ENCODE measurements at places on chromosomes 4 and X.

DNA sequence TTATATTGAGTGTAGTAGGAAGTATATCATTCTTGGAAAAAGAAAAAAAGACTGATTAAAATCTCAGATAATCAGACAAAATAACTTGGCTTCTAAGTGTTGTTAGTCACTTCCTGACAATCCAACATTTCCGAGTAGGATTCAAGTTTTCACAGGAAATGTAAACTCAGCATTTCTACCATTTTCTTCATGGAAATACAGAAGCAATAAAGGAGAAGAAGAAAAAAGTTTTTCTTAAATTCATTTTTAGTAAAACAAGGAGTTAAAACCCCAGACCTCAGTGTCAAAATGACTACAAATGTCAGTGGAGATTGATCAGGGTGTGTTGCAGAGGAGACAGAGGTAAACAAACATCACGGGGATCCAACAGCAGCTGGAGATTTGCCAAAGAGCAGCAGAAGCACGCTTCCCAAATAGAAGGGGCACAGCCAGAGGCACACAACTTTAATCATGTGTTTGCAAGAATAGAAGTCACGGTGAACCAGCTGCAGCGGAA, 129.3 kb upstream of the FAM9B start:
- no peak for DNase-seq

DNA sequence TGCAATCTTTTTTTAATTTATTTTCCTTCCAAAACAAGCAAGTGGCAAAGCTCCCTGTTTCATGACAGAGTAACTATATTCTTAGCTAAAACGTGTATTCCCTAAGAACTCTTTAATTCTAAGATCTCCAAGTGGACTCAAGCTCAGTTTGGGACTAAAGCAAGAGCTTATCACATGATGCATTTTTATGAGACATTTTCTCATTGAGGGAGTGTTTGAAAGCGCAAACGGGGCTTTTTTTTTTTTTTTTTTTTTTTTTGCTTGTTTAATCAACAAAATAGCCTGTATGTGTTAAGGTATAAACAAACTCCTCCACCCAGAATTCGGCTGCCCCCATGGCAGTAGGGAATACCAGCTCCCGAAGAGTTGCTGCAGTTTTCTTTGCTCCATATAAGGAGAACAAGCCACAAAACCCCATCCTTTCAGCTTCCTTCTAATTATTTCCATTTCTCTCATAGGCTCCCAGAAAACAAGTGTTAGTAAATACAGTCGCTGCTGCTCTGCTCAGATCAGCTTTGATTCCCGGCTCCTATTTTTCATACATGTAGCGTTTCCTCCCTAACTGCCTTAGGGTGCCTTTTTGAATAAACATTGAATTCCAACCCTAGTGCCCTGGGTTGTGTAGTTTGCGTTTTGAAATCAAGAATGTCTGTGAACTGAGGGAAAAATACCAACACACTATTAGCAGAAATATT, 669 bp upstream of the PPARGC1A start:
- no peak for DNase-seq

DNA sequence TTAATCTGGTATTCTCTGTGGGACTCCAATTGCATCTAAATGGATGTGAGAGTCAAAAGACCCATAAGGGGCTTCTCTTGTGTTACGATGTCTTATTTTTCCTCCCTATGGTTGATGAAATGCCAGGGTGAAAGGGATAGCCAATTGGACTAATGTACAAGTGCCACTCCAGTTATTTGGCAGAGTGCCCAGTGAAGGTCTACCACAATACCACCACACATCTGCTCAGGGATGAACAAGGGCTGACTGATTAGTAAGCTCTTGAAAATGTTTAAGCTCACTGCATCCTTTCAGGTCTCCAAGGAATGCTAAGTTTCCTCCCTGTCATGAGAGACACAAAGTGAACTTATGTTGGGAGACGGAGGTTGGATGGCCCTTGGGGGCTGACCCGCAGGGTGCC, 57.8 kb downstream of the HEPH start:
- DNase-seq = no peak

- no peak for DNase-seq
Measured at GRCh38 chr4:40848940-40849339, 99.2 kb downstream of the NSUN7 start.

- DNase-seq = no peak
Measured at GRCh38 chr4:174156239-174156826, 127.1 kb downstream of the FBXO8 start.

DNA sequence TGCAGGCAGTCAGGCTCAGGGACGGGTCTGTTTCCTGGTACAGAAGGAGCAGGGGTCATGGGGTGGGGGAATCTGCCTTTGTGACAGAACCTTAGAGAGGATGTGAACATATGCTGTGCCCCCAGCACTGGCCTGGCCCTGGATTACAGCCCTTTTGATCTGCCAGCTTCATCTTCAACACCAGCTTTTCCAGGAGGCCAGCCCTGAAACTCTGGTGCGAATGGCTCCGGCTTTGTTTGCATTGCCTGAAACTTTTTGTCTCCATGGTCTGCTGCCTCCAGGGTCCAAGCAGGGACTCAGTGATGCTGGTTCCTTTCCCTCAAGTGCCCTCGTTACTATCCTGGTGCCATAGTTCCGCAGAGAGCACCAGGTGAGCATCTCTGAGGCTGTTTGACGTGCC, 2.1 kb downstream of the CNGA2 start:
- DNase-seq = no peak

DNA sequence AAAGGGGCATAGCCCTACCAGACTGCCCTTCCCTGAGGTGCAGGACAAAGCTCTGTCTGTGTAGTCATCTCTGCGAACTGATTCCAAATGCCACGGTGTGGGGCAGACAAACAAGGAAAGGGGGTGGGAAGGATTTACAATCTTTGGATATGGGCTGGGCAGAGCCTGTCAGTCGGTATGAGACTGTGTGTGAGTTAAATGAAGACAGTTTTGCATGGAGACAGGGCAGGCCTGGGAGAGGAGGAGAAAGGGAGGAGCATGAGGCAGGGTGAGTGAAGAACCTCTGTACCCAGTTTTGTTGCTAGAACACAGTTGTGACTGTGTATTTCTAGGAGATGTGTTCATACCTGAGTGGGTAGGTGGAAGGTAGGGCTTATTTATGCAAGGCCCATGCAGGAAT, 59.4 kb upstream of the MSN start:
- peak; percentile 41 for DNase-seq

DNA sequence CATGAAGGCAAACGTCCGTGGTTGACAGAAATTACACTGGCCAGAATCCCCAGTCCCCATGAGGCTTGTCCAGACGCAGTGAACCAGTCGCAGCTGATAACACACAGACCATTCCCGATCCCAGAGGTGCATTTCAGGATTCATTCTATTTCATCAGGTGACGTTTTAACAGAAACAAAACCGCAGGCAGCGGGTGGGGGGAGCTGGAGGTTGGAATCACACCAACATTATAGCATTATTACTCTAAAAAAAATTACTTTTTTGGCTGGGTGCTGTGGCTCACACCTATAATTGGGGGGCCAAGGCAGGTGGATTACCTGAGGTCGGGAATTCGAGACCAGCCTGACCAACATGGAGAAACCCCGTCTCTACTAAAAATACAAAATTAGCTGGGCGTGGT, 25.2 kb downstream of the NOP14 start:
- DNase-seq = no peak

DNA sequence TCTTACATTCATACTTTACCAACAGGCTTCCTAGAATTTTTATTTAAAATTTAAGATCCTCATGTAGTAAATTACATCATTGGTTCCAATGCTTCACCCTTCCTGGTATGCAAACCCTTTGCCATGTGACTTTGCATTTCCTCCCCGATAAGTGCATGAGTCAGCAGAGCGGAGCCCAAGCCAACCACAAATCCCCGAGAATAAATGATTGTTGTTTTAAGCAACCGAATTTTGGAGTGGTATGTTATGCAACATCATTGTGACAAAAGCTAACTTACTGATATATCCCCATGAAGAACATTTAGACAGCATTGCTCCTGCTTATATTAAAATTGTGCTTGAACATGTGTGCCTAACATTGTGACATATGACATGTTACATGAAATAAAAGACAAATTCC, 199.4 kb upstream of the DDX53 start:
- DNase-seq = no peak

GRCh38 chr4:112818594-112818965, 181.6 kb downstream of the LARP7 start:
- peak; percentile 60 for DNase-seq

GRCh38 chr4:156295676-156296195, 342.1 kb upstream of the CTSO start:
- no peak for DNase-seq

GRCh38 chrX:72395237-72395636, 89.5 kb upstream of the CITED1 start:
- no peak for DNase-seq

DNA sequence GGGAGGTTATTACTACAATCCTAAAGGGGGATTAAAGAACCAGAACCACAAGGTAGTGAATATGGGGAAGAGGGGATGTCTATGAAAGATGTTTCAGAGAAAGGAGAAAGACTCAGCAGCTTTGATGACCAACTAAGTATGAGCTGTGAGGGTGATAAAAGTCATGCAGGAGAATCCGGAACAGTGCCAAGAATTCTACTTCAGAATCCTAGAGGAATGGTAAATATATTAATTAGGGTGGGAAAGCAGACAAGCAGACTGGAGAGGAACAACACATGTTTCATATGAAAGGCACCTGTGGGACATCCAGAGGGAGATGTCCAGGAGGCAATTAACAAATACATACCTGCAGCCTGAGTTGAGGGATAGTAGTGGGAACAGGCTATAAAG, 642.2 kb upstream of the DIPK2B start:
- no peak for DNase-seq

DNA sequence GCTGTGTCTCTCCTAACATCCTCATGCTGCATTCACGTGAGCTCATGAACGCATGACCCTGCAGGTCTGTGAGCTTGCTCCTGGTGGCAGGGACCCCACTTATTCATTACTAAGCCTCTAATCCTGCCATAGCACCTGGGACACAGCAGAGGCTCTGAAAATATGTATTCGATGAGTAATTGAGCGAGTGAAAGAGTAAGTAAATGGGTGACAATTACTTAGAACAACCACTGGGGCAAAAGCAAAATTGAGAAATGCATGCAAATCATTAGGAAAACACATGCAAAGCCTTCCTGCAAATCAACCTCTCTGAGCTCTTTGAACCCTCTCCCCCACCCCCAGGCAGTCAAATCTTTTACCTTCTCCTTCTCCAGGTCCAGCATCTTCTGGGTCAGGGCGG, 23.6 kb upstream of the C4orf50 start:
- no peak for DNase-seq

DNA sequence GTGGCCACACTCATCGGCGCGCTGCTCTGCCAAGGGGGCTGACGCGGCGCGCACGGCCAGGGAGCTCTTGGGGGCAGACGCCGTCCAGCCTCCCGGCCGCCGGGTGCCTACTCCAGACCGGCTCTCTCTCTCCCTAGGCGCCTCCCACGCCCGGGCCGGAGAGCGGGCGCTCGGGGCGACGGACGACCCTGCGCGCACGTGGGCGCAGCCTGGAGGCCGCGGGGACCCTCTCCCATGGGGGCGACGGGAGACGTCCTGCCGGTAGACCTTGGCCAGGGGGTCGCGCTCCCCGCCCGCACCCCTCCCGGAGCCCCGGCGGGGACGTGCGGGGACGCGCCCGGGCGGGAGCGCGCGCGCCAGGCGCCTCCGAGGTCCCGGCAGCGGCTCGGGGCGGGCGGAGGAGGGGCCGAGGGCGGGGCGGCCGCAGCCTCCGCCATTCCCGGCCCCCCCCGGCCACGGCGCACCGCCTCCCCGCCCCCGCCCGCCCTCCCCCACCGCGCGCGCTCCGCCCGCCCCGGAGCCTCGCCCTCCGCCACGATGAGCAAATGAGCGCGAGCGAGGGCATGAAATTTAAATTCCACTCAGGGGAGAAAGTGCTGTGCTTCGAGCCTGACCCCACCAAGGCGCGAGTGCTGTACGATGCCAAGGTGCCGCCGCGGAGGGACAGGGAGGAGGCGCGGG, at the start of gene MSL3:
TSS of gene MSL3 (plus strand) at position 519 of the 681 bp plus-strand sequence. CDS start at position 546, 27 bp downstream.
- DNase-seq = peak; percentile 87

- DNase-seq = no peak
Measured at GRCh38 chr4:77927991-77928925, 65.6 kb downstream of the MRPL1 start.

GRCh38 chr4:184805462-184806228, 20.1 kb downstream of the ACSL1 start:
- no peak for DNase-seq

- no peak for DNase-seq
Measured at GRCh38 chr4:175509320-175509719, 302.7 kb downstream of the GPM6A start.

DNA sequence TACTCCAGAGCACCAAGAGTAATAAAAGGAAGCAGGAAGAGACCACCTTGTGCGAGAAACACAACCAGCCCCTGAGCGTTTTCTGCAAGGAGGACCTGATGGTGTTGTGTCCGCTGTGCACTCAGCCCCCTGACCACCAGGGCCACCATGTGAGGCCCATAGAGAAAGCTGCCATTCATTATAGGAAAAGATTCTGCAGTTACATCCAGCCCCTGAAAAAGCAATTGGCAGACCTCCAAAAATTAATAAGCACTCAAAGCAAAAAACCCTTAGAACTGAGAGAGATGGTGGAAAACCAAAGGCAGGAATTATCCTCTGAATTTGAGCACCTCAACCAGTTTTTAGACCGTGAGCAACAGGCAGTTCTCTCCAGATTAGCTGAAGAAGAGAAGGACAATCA, 5.7 kb downstream of the TRIM75 start:
- DNase-seq = no peak

- no peak for DNase-seq
Measured at GRCh38 chr4:73615613-73616012, 4.6 kb downstream of the RASSF6 start.

DNA sequence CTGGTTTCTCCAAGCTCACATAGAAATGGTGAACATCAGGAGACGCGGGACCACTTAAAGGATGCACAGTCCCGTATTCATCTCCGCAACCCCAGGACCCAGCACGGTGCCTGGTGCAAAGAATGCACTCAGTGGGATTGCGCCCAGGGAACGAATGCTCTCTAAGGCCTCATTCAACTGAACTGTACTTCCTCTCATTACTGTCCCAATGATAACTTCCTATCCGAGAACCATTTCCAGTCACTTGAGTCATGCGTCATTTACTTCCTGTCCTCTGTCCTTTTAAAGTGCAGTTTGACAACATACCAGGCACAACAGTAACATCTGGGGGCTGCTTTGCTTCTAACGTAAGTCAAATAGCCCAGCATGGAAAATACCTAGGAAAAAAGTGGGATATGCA, 75.7 kb downstream of the RBM47 start:
- no peak for DNase-seq

- DNase-seq = no peak
Measured at GRCh38 chr4:94978904-94979303, 221.1 kb downstream of the BMPR1B start.

- DNase-seq = peak; percentile 60
Measured at GRCh38 chrX:38879631-38880220, 78.5 kb downstream of the MID1IP1 start.

- no peak for DNase-seq
Measured at GRCh38 chr4:147891476-147892115, 159.7 kb downstream of the ARHGAP10 start.

GRCh38 chr4:137467537-137467936, 64.8 kb downstream of the PCDH18 start:
- DNase-seq = no peak
